ENCODE measurements at places on chromosomes 16 and 17.

DNA sequence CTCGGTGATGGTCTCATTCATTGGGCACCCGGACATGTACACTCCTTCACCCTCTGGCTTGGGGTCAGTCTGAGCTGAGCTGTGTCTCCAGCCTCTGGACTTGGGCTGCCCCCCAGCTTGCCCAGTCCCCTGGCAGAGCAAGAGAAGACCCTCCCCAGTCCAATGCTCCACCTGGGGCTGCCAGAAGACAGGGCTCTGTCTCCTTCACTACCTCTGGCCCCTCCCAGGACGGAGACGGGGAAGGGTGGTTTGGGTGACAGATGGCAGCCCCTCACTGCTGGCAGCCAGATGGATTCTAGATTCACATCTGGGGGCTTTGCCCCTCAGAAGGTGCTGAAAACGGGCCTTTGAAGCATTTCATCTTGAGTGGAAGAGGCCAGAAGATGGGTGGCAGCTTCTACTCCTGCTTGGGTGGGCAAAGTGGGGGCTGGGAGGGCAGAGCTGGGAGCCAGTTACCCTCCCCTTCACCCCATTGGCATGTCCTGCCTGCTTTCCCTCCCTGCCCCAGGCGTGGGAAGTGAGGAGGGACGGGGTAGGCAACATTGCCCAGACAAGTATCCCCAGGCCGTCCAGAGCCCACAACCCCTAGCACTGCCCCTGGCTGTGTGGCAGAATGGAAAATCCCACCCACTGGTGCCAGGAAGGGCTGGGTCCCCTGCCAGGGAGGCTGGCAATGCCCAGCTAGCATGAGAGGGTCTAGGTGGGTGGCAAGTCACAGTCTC, 13.9 kb downstream of the NGFR start:
- no peak for DNase-seq

- no peak for DNase-seq
Observed at GRCh38 chr17:57873261-57874057, 23.6 kb upstream of the MRPS23 start.

DNA sequence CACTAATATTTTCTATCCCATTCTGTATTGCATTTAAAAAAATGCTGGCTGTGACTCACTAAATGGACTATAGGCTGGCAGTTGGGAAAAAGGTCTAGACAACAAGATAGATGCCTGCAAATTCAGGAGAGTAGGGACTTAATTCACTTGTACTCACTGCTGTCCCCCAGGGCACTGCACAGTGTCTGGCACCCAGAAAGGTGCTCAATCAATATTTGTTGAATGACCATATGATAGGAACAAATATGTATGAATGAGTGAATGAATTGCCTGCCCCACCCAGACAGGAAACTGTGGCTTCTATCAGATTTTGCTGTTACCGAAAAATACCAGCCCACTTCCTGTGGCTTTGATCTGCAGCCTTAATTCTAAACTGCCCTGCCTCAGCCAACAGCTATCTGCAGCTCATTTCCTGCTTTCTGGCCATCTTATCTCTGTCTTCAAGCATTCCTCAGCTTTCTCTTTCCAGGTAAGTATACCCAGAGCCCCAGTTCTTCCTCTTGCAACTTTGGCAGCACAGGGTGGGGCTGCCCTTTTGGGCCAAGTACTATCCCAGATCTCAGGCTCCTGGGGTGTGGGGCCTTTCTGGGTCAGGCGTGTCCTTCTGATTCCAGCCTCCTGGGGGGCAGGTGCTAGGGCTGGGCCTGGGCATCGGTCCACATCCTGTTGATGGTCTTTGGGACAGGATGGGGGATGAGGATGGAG, 15.3 kb upstream of the TNS4 start:
- DNase-seq, result no peak

DNA sequence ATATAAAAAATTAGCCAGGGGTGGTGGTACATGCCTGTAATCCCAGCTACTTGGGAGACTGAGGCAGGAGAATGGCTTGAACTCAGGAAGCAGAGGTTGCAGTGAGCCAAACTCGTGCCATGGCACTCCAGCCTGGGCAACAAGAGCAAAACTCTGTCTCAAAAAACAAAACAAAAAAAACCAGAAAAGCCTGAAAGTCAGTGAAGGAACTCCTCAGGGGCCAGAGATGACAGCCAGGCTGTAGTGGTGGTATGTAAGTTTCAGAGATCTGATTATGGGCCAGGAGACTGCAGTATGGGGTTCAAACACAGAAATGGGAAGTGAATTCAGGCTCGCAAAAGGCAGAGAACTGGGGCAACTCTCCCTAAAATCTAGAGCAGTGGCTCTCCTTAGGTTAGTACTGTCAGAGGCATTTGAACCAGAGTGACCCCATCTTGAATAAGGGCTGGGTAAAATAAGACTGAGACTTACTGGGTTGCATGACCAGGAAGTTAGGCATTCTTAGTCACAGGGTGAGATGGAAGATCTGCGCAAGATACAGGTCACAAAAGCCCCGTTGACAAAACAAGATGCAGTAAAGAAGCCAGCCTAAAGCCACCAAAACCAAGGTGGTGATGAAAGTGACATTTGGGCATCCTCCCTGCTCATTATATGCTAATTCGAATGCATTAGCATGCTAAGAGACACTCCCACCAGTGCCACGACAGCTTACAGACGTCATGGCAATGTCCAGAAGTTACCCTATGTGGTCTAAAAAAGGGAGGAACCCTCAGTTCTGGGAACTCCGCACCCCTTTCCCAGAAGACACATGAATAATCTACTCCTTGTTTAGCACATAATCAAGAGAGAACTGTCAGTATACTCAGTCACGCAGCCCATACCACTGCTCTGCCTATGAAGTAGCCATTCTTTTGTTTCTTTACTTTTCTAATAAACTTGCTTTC, 120.2 kb upstream of the XYLT1 start:
- DNase-seq, result no peak

- no peak for DNase-seq
Observed at GRCh38 chr17:9218064-9218635, 196.8 kb downstream of the NTN1 start.

DNA sequence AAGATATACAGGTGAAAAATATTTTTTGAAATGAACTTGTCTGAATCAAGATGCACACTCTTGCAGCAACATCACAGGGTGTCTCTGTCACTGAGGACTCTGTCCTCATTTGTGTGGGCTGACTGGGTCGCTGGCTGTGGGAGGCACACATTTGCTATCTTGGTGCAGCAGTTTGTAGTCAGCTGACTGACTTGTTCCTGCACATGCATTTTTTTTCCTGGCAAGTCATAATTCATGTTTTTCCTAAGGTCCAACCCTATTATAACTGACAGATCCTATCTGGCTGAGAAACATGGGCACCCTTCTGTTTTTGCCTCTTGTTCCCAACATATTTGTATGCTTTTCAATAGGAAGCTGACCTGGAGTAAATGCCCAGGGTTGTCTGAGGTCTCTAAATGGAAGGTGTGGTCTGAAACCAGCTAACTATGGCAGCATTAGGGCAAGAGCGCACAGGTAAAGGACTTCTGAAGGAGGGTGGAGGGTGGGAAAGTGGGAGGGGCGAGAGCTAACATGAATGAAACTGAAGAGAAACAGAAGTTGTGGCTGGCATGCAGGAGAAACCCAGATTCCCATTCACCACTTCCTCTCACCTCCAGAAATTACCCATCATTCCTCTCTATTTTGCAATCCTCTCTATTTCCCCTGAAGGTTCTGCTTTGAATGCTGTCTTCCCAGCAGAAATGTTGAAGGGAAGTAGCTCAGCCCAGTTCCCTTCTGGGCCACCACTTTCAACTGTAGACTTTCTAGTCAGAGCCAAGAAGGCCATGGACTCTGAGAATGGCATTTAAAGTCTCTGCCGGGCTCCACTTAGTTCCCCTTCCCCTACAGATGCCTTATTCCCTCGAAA, 166.1 kb downstream of the PRKCA start:
- no peak for DNase-seq

GRCh38 chr17:67343237-67343636, 23.1 kb downstream of the PSMD12 start:
- DNase-seq, result no peak

GRCh38 chr17:73491648-73492047, 152.6 kb downstream of the SDK2 start:
- no peak for DNase-seq
